AG04450 (cell line): ENCODE measurements at places on chromosomes 4 and X.

GRCh38 chr4:3302173-3302785, 9.5 kb downstream of the RGS12 start:
- no peak for DNase-seq

DNA sequence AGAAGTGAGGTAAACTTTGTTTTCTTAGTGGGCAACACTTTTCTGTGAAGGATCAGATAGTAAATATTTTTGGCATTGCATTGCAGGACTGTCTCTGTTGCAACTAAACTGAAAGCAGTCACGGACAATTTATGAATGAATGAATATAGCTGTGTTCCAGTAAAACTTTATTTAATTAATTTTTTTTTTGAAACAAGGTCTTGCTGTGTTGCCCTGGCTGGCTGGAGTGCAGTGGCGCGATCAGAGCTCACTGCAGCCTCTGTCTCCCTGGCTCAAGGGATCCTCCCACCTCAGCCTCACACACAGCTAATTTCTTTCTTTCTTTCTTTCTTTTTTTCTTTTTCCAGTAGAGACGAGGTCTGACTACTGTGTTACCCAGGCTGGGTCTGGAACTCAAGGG, 15.8 kb downstream of the RBM10 start:
- no peak for DNase-seq

- no peak for DNase-seq
These were observed 85.9 kb upstream of the FAM47A start for GRCh38 chrX:34218063-34218462.

DNA sequence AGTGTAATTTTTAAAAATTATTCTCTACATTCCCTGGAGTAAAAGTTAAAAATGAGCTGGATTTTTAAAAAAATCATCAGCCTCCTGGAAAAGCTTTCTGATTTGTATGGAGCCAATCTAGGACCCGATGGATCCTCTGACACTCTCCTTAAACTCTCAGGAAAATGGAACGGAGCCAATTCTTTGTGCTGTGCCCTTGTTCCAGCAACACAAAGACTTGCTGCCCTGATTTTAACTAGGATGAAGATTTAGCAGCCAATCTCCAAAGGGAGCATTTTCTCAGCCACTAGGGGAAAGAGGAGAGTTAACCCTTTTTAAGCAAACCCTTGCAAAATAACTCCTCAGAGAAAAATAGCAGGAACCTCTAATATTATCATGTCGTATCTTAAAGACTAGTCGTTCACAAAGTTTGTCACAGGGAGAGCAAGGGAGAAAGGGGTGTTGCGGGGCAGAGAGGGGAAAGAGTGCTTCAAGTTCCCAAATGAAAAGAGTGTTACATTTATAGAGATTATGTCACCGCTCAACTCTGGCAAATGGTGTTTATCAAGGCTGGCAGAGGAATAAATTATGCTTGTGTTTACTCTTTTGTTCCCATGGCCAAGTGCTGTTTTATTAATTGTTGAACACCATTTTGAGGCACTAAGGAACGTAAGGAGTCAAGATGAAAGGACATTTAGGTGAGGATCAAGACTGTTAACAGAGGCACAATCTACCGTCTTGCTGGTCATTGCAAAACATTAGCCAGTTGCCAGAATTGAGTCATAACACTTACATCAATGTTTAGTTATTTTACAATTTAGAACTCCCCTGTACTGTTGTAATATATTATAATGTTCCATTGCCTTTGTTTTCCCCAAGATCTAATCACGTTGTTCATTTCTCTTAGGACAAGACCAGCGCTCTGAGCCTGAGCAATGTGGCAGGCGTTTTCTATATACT, 250.7 kb downstream of the THOC2 start:
- no peak for DNase-seq

GRCh38 chrX:16986169-16986568, 39.7 kb downstream of the REPS2 start:
- no peak for DNase-seq

GRCh38 chrX:2521927-2522386, 21.2 kb upstream of the DHRSX start:
- no peak for DNase-seq
